Muscle of back (tissue), 13 donors: ENCODE measurements at places on chromosomes 2 and 18. TPM values are rescaled to one million over a fixed set of nuclear protein-coding genes. Genes with fewer than 3 reads are reported as not detected.

Gene FOXI3
- not detected for polyA plus RNA-seq

Gene OXER1
- 5.4 TPM for polyA plus RNA-seq

Gene PSTPIP2
- polyA plus RNA-seq = 1.7 TPM

Gene GKN2
- polyA plus RNA-seq = 0.11 TPM

Gene MYO5B
- 1.6 TPM for polyA plus RNA-seq

Gene ASNSD1
- polyA plus RNA-seq = 43.1 TPM

Gene NGEF
- 2.8 TPM for polyA plus RNA-seq

Gene PROKR1
- 0.83 TPM for polyA plus RNA-seq

DNA sequence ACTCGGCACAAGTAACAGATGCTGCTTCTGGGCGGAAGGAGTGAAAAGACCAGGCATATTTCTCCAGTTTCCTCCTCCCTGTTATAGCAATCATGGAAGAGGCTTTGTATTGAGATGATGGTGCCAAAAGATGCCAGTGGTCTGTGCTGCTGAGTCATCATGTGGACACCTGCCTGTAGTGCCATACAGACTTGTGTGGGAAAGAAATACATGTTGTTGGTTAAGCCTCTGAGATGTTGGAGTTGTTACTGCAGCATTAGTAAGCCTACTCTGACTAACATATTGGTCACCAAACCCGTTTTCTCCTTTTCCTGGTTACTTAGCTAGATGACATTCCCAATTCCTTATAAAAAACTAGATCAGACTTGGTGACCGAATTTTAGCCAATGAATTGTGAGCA is 356.9 kb downstream of the ZNF521 start:
- DNase-seq = no peak

- no peak for DNase-seq
Observed at GRCh38 chr2:45339253-45339652, 271.8 kb downstream of the SRBD1 start.

- peak; percentile 100 for DNase-seq
Observed at GRCh38 chr2:88627055-88627855, at the start of gene EIF2AK3. Gene EIF2AK3 (minus strand): TSS chr2:88627464. CDS start chr2:88627274, 190 bp downstream.

- no peak for DNase-seq
Observed at GRCh38 chr2:221610255-221610654, 38.2 kb upstream of the EPHA4 start.

- DNase-seq = no peak
Observed at GRCh38 chr2:238882082-238882755, 34.3 kb downstream of the TWIST2 start.

DNA sequence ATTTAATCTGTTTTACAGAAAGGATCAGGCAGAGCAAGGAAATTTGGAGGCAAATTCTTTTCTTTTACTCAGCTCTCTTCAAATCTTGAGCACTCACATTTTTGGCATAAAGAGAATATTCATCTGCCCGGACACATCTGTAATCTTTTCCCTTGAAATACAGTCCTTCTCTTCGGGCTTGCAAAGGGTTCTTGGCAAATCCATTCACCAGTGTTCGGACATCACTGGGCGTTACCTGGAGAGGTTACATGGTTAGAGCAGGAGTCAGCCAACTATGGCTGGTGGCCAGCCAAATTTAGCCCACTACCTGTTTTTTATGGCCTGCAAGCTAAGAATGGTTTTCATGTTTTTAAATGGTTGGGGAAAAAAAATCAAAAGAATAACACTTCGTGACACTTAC is 2.1 kb downstream of the PFN4 start:
- DNase-seq = peak; percentile 88

DNA sequence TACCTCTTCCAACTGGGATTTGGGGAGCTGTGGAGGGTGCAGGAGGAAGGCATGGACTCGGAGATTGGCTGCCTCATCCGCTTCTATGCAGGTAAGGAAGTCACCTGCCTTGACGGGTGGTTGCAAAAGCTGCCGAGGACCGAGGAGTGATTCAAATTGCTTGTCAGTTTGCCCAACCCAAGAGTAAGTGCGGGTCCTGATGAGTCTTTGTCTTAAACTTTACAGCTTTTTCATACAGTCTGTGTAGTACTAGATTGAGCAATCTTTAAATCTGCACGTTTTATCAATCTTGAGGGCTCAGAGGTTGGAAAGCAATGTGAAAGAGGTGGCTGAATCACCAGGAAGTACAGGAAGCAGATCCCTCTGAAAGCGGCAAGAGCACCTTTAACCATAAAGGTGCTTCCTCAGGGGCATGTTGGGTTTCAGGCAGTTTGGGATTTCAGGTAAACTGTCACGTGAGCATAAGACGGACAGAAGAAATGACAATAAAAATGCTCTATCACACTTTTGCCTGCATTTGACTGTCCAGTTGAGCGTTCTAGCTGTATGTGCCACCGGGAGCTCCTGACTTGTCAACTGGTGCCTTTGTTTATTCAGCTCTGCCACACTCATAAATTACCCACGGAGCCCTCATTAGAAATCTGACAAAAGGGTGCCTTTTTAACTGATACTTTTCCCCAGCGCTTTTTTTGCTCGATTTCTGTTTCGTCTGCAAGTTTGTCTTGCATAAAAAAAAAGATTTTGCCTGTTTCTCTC is 2.0 kb downstream of the PHLPP1 start:
- DNase-seq = no peak

GRCh38 chr18:46315161-46315560 is 211.0 kb downstream of the HAUS1 start:
- no peak for DNase-seq

DNA sequence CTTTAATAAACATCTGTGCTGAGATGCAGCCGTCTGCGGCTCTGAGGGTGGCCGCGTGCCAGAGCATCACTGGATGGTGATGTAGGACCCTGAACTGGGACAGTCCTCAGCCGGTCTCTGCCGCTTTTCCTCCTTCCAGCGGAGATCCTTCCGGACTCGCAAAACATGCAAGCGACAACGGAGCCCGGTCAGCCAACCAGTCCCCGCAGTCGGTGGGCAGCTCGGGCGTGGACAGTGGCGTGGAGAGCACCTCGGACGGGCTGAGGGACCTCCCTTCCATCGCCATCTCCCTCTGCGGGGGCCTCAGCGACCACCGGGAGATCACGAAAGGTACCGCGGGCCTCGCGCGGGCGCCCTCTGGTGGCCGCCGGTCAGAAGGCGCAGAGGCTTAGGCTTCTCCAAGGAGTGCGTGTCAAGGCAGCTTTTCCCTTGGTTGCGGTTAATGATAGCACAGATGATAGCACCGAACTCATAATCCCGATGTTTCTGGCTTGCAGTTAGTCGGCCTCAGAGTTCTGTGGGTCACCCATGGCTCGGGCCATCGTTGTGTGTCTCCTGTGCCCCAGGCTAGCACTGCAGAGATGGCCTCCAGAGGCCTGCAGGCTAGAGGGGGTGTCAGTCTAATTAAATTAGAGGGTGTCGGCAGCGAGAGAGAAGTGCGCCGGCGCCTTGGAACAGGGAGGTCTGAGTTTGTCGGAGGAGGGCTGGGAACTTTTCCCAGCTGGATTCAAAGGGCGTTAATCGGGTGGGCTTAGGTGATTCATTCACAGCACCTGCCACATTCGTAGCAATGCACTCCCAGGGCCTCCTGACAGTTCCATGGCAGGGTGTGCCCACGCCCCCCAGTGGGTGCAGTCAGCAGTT is 38.5 kb downstream of the LPIN1 start:
- peak; percentile 27 for DNase-seq

DNA sequence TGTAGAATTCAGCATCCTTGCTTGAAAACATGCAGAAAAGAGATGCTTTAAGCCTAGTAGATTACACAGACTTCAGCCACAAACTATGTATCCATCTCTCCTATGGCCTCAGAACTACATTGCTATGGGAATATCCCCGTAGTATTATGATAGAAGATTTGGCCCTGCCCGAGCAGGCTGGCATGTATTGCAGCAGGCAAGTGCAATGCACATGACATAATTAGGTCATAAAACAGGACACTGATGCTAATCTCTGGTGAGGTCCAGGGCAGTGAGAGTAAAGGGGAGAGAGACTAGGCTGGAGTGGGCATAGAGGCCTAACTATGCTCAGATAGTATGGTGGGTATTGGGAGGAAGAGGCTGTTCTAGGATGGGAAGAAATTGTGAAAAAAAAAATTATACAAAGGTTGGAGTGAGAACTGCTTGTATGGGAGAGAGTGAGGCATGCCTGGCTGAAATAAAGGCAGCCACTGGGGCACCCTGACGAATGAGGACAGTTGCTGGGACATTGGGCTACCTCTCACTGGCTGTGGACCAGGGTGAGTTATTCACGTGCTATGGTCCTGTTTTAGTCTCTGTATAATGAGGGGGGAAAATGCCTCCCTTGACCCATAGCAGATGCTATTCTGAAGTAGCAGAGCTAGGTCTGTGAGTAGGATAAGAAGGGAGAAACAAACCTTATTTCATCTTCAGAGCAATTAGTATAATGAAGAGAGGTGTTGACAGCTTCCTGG is 1.6 kb upstream of the PLA2R1 start:
- DNase-seq = no peak

- no peak for DNase-seq
Observed at GRCh38 chr2:48691935-48692691, 63.4 kb downstream of the LHCGR start.

GRCh38 chr2:199716807-199717586 is 134.0 kb downstream of the FTCDNL1 start:
- no peak for DNase-seq

DNA sequence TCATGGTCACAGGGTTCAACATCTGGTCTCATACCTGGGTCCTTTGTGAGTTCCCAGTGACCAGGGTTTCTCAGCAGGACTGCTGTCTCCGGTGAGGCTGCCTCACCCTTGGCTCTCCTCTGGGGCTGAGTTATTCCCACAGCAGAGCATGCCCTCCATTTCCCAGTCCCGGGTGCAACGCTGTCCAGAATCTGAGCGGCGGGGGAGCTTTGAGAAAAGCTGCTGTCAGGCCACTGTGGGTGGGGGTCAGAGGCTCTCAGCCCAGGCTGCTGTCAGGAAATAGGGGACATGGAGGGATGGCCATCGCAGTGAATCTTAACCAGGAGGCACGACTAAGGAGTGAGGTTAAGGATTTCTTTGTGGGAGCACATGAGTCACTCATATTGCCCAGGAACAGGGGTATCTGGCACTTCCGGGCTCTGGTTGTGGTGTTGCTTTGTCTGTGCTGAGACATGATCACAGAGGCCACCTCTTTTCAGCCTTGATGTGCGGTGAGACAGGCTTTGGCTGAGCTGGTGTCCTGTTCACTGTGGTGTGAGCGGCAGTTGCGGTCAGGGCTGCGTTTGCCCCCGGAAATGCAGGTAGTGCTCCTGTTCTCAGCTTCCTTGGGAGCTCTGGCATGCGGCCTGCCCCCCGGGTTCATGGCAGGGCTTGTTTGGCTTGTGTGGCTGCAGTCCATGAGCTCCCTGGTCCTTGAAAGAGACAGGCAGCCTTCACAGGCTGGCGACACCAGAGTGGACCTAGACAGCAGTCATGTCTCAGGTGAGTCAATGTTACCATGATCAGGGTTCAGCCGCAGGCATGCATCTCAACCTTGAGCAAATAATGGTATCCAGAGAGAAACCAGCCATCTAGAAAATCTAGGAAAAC is 310.7 kb upstream of the MYT1L start:
- no peak for DNase-seq

GRCh38 chr2:98692090-98693054 is 38.6 kb downstream of the MGAT4A start:
- no peak for DNase-seq

- no peak for DNase-seq
Observed at GRCh38 chr2:141020346-141020745, 1110.5 kb downstream of the LRP1B start.

DNA sequence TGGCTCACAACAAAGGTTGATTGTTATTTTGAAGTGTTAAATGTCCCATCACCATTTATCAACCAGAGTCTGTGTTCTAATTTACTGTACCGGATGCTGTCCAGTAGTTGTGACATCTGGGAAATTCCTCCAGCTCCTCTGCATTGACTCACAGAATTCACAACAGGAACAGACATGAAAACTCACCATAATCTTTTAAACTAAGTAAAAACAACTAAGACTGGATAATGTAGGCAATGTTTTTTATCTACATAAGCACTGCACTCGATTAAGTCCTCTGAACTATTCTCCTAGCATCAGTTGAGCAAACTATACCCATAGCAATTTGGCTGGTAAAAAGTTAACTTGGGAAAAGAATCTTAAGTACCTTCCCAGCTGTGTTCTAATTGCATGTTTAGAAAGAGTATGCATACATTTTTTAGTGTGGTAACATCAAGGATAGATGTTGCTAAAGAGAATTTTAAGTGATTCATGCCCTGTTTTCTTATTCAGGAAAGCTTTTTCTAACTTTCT is 42.9 kb upstream of the MYO1B start:
- peak; percentile 51 for DNase-seq

DNA sequence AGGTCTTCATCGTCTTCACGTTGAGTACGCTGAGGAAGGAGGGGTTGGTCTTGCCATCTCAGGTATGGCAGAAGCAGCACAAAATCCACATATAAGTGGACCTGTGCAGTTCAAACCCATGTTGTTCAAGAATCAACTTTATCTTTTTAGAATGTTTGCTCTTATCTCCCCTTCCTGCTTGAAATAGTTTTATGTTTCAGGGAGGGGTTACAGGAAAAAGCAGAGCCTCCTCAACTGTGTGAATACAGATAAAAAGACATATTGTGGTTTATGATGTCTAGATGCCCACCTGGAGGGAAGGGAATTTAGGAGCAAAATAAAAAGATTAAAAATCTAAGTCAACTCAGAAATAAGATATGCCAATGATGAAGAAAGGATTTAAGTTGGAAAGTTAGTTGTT is 75.9 kb downstream of the VRK2 start:
- DNase-seq = no peak

GRCh38 chr2:3565117-3565516 is 7.0 kb upstream of the RNASEH1 start:
- DNase-seq = no peak

DNA sequence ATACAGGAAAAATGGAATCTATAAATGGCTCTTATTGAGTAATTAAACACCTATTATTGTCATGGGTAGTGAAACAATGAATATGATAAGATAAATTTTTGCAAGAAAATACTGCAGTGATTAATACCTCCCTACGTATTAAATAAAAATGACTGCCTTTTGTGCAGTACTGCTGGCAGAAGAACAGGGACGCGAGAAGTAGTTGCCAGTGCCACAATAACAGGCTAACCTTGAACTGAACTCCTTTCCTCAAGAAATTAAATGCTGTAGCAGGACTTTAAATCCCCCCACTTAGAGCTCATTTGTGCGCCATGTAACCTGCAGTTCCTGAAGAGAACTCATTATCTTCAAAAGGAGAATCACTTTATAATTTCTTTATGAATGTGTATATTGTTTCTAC is 24.6 kb downstream of the FIGN start:
- DNase-seq = no peak

GRCh38 chr2:158022888-158023287 is 78.8 kb upstream of the UPP2 start:
- DNase-seq = no peak

GRCh38 chr18:43825768-43826167 is 548.5 kb upstream of the SYT4 start:
- peak; percentile 58 for DNase-seq

DNA sequence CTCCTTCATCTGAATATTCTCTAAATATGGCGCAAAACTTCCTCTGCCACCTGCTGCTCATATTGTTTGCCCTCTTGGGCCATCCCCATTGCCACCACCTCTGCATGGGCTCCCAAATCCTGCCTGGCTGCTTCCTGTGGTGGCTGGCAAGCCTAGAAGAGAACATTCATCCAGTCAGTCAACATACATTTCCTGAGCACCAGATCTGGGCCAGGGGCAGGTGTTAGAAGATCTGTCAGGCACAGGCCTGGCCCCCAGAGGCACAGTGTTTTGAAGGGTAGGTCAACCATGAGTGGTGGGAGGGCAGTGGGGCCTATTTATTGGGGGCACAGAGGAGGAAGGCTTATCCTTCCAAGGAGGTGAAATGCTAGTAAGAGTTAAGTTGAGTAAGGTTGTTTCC is 73.2 kb downstream of the TMEM247 start:
- DNase-seq = no peak

GRCh38 chr2:116935097-116935814 is 879.2 kb upstream of the DDX18 start:
- DNase-seq = no peak
